ENCODE measurements at places on chromosomes 6 and 20.

DNA sequence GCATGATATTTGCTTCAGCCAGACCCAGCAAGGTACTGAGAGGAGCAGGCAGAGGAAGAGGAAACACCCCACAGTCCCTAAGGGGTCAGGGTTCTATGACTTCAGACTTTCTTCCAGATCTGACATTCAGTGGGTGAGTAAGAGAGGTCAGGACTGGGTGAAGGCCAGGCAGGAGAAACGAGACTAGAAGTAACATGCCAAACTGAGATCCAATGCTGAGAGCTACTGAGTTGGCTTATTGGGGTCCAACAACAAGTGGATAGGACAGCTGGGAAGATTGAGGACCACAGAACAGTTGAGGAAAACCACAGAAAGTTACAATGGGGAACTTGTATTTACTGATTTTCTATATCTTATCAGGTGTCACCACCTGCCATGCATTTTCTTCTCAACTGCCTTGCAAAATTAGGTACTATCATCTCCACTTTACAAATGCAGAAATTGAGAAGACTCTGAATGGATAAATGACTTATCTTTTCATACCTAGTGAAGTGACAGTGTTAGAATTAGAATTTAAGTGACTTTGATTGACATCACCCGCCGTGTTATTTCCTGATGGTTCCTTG, 43.8 kb upstream of the HIVEP1 start:
- DNase-seq, result no peak

DNA sequence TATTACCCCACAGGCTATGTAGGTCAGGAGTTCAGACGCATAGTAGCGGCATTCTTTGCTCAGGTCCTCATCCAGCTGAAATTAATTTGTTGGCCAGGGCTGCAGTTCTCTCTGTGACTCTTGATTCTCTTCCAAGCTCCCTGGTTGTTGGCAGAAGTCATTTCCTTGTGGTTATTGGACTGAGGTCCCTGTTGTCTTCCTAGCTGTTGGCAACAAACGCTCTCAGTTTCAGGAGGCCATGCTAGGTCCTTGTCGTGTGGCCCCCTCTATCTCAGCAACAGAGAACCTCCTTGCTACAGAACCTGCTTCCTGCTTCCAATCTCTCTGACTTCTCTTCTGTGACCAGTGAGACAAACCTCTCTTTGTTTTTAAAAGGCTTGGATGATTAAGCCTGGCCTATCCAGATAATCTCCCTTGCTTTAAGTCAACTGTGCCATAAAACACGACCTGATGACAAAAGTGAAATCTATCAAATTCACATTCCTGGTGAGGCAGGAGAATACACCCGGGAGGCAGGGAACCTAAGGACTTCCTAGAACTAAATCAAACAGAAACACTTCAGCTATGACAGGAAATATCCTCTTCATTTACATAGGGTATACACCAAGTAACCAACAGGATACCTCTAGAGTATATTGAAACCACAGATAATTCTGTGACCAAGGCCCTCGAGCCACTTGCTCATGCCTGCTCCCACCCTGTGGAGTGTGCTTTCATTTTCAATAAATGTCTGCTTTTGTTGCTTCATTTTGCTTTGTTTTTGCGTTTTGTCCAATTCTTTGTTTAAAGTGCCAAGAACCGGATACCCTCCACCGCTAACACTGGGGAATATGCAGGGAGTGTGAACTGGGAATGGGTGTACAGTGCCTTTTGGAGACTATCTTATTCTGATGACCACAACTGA, 196.0 kb downstream of the BTBD3 start:
- no peak for DNase-seq

DNA sequence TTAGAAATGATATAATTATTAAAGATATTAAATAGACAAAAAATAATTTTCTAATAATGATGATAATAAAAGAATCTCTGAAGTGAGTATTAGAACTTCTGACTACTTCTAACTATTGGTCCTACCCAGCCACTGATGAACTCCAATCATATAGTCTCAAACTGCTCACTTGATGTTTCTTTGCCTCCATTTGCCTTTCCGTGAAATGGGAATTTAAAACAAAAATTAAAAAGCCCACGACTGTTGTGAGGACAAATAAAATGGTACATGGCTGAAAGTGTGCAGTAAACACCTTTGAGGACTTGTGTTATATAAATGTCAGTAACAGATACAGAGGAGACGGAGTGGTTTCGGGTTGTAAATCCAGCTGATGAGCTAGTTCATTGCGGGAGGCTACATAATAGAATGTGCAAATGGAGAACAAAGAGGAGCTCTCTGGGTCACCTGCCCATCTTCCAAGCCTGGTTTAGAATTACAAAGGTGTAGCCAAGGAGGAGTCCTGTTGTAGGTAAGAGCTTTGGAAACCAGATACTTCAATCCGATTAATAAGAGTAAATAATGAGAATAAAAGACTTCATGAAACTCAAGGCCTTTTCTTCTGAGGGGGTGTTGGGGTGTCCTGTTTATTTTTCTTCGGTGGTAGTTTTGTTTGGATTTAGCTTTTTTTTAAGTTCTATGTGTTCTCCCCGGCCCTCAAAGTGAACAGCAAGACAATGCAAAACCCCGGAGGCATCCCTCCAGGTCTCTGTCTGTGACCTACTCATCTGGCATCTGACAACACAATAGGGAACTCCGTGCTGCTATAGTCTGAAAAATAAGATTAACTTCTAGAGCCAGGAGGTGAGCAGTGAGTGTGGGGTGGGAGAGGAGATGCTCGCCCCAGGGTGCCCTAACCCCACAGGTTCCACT, 4.4 kb upstream of the PXDC1 start:
- DNase-seq, result no peak

DNA sequence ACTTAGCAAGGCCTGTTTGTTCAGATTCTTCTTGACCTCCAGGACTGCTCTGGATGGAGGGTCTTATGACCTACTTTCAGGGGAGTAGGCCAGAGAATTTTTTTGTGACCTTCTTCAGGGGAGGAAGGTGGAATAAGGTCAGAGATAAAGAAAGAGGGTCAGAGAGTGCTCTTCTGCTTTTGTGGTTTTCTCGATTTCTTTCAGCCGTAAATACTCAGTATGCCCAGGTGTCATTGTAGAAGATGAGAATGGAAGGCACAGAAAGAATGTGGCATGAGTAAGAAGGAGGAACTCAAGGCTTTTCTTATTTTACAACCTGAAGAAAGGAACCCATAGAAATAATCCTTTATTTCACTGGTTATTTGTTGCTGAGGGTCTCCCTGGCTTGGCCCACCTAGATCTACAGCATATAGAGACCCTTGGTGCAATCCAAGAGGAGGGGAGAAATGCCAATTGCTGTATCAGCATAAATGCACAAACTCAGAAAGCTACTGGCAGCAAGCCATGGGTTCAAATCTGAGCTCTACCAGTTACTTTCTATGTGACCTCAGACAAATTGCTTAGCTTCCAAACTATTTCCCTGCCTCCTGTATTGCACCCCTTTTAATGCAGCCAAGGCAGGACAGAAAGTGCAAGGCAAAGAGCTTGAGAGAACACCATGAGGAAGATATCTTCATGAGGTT, 68.0 kb downstream of the OLIG3 start:
- no peak for DNase-seq

- DNase-seq, result no peak
These were observed 28.7 kb downstream of the FKBP1A start for GRCh38 chr20:1364106-1364505.

DNA sequence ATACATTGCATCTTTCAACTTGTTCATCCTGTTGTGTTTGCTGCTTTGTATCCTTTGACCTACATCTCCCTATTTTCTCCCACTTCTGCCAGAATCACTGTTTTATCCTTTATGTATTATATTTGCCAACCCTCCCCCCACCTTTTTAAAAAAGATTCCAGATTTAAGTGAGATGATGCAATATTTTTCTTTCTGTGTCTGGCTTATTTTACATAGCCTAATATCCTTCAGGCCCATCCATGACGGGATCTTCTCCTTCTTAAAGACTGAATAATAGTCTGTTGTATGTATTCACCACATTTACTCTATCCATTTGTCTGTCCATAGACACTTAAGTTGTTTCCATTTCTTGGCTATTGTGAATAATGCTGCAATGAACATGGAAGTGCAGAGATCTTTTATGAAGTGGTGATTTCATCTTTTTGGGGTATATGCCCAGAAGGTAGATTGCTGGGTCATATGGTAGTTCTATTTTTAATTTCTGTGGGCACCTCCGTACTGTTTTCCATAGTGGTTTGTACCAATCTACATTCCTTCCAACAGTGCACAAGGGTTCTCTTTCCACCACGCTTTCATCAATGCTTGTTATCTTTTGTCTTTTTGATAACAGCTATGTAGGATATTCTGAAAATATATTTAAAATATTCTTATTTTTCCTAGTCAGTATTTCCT, 181.0 kb downstream of the CDKAL1 start:
- no peak for DNase-seq

DNA sequence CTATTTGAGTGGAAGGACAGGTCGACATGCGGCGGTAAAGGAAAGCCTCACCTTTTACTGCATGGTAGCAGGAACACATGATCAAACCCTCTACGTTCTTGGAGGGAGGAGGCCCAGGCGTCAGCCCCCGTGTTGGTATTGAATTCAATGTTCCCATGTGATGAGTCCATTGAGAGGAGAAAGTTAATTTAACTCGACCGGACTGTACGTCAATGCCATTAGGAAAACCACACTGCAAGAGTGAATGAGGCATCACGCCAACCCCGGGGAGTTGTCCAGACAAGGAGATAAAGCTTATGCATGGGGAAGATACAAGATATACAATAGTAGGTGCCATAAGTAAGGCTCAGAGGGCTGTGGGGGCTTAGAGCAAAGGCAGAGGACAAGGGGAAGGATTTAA, 213.9 kb upstream of the ECI2 start:
- no peak for DNase-seq

GRCh38 chr6:84255641-84256040, 28.2 kb upstream of the CEP162 start:
- DNase-seq, result no peak

DNA sequence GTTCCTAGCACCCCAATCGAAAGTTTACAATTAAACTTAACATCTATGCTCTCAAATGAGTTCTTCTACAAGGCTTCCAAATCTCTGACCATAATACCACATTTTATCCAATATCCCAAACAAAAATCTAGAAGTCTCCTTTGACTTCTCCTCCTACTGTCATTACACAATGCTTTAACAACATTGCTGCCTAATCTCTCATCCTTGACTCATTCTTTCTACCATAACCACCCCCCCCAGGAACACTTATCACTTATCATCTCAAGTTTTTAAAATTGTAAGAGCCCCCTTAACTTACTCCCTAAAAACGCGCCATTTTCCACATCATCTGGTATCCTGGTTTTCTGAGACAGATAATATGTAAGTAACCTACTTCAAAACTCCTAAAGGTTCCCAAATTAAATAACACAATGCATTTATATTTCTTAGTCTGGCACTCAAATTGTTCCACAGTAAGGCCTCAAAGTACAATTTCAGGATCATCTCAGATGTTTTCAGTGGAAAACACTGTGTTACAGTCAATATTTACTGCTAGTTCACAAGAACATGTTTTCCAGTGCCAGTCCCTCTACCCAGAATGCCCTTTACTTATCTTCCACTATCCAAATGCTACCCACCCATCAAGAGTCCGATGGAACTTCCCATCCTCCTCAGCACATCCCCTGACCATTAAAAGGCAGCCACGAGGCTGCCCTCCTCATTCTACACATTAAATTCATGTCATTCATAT, 308.2 kb upstream of the THEMIS start:
- DNase-seq, result no peak

GRCh38 chr6:31587791-31588777, 2.0 kb downstream of the LST1 start:
- DNase-seq, result no peak

DNA sequence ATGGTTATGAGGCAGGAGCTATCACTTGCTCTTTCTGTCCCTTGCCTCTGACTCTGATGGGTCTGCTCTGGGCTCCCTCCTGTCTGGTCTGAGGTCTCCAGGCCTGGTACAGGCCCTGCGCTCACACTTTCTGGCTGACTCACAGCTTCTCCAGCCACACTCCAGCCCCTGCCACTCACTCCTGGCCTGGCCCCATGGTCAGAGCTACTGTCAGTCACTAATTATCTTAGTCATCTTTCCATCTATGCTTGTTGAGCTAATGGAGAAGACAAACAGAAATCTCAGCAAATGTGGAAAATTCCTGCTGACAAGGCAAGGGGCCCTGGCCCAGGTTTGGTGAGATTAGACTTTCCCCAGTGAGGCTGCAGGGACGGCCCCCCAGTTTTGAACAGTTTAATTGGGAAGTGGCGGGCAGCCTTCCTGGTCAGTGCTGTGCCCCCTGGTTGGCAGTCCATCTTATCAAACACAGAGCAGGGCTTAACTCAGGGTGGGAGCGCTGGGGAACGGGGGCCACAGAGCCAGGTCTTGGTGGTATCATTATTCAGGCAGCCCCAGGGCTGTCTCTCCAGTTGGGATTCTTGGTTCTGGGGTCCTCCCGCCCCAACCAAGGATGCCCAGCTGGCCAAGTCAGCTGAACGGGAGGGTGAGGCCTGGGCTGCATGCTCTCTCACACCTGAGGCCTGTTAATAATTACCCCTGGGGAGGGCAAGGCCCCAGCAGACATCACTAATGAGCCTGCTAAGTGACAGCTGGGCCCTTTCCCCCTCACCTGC, 63.4 kb downstream of the VEGFA start:
- no peak for DNase-seq

GRCh38 chr6:170537329-170537728, 15.8 kb downstream of the PSMB1 start:
- DNase-seq, result no peak
